ENCODE measurements at places on chromosomes 6 and 20.

DNA sequence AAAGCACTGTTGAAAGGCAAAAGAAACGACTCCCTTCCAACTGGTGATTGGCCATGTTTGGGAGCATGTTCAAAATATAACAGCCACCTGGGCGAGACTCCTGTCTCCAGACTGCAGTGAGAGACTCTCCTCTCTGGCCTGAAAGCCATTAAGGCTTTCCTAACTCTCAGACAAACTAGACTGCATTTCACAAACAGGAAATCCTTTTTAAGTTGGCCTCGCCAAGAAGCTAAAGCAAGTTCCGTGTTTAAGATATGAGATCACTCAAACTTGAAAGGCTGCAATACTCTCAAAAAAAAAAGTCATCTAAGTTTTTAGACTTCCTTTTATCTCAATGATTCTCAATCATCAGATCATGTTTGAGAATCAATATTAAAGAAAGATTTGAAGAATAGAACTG is 117.0 kb downstream of the TFAP2A start:
- no peak for DNase-seq

- no peak for DNase-seq
Observed at GRCh38 chr6:164290101-164290500, 875.6 kb downstream of the QKI start.

DNA sequence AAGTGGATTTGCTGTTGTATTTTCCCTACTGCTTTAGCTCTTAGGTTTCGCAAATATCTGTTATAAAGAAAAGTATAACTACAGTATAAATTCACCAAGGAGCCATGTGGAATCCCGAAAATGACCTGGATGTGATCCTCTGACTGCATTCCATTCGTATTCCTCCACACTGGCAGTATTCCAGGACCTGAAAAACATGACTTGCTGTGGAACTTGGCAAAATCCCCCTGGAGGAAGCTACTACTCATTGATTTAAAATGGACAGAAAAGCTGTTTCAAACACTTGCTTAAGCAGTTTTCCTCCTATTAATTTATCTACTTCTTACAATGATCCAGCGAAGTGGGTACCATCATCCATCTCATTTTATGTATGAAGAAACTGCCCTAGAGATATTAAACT is 13.3 kb upstream of the ENPP5 start:
- DNase-seq = no peak

DNA sequence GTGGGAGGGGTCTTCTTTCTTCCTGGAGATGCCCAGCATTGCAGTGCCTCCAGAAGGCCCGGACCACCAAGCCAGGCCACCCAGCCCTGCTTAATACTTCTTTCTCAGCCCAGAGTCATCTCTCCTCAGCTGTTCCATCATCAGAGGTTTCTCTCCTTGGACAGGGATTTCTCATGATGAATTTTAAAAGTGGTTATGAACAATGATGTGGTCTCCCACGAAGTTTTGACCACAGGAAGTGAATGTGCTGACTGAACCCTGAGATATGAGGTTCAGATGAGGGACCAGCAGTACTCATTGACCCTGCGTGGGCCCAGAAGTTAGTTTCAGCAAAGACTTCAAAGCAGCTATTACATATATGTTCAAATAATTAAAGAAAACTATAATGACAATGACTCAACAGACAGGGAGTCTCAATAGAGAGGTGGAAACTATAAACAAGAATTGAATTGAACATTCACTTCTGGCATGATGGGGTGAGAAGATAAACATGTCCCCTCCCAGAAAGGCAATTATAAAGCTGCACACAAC is 114.5 kb upstream of the SLC22A16 start:
- DNase-seq = no peak

DNA sequence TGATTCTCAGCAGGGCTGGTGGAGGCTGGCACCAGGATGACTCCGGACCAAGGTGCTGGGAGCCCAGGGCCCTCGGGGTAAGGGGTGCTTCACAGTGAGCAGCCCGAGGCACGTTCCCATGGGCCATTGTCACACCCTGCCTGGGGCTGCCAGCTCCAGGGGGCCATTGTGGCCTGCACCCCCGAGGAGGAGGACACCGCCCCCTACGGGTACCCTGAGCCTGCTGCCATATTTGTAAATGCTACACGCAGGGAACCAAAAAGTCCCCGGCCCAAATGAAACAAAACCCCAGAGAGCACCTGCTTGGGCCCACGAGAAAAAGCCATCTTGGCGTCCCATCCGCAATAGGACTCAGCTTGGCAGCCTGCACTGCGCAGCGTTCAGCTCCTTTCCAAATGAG is 64.7 kb upstream of the GATA5 start:
- no peak for DNase-seq

DNA sequence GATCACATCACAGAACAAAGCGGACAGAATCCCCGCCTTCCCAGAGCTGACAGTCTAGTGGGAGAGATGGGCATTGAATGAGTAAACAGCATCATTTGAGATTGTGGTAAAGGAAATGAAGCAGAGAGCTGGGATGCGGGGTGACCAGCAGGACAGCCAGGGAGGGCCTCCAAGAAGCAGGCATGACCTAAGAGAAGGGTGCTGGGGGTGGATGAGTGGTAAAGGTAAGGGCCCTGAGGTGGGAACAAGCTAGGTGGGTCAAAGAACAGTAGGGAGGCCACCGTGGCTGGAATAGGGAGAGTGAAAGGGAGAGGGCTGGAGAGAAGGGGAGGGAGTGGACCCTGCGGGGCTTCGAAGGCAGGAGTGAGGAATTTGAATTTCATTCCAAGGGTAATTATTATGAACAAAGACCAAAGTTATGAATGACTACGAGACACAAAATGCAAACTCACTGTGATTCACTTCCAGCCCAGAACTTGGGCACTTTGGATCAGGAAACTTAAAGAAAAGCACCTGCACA is 61.4 kb downstream of the CEBPB start:
- DNase-seq = no peak

Data from stimulated activated CD8-positive, alpha-beta memory T cell treated with anti-CD3 and anti-CD28 coated beads, Interleukin-4, amount 100 ng/mL, for 24 hours (primary cell).